ENCODE measurements at places on chromosomes 2 and 18.
A peak's percentile ranks its signal among the peaks of the same experiment; 100 is the strongest.

DNA sequence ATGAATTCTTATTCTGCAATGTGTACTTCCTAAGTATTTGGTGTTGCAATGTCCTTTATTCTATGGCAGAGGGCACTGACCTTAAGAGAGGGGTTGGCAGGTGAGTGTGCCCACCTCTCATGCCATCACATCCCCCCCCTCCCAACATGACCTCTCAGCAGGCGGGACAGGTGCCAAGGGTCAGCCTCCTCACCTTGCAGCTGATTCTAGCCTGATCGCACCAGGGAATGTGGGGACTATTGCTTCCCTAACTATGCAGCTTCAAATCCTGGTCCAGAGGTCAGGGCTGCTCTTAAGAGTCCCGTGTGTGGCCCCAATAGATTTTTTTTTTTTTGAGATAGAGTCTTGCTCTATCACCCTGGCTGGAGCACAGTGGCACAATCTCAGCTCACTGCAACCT lies 9.5 kb downstream of the HJURP start:
- no peak for DNase-seq

DNA sequence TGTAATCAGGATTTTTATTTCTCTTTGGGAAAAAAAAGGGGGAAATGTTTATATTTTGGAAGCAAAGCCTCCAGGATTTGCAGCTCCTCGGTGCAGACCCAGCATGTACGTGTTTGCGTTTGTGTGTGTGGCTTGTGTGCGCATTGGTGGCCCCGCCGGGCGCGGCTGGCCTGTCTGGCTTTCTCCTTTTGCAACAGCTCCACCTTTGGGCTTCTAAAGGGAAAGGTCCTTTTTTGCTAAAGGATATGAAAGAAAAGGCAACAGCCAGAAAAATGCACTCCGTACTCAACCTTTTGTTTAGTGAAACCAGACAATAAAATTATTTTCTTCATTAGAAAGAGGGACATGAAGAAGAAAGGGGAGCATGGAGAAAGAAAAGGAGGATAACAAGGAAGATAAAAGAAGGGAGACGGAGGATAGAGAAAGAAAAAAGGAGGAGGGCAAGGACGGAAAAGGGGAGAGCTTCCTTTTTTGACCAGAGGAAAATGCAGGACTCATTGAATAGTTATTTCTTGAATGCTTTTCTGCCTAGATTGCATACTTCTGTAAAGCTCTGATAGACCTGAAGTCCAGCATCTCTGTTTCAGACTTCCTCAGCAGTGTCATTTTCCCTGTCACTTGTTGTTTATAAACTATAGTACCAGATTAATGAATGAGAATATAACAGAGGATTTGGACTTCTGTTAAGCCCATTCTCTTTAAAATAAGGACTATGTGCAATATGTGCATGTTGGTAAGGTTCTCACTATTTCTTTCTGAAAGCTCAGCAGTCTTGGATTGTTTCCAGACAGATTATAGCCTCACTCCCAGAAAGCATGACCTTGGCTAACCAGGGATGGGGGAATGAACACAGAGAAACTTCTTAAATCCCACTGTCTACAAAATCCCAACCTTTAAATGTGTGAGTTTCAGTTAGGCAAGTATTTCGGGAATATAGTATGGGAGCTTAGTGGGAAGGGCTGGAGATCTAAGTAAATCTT lies 563.1 kb upstream of the PIK3C3 start:
- peak; percentile 51 for DNase-seq

- DNase-seq: no peak
These were observed 94.6 kb downstream of the LDLRAD4 start for GRCh38 chr18:13313006-13313686.

GRCh38 chr2:11556101-11556806 lies 22.4 kb downstream of the GREB1 start:
- no peak for DNase-seq

GRCh38 chr2:65691816-65692215 lies 259.4 kb upstream of the SPRED2 start:
- no peak for DNase-seq

- DNase-seq: no peak
These were observed 249.1 kb upstream of the SPRED2 start for GRCh38 chr2:65681503-65681902.

DNA sequence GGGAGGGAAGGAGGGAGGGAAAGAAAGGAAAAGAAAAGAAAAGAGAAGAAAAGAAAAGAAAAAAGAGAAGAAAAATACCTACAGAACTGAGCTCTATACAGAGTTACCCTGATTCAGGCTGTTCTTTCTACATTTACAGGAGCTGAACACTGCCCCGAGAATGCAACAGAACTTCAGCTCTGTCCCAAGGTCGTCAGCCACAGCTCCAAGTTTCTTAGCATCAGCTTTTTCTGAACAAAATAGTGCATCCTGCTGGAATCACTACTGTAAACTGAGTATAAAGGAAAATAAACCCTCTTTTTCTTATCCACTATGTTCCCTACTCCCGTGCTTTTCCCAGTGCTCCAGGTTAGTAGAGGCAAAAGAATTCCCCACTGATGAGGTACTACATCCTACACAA lies 4.7 kb upstream of the PPP4R1 start:
- DNase-seq: no peak

- DNase-seq: no peak
These were observed 72.8 kb downstream of the UPP2 start for GRCh38 chr2:158174495-158174894.

DNA sequence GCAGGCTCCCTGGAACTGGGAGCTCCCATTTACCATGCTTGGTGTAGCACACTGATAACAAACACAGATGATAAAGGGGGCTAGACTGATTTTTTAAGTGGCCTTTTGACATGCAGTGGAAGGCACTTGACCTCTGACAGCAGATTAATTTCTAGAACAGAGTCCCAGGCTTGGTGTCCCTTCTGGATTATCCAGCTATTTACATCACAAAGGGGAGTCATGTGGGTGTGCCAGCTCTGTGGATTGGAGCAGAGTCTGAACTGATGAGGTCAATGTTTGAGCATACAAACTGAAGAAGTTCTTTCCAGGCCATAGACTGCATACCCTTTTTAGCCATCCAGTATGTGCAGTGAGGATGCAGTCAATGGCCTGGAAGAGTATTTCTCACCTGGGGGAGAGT lies 31.5 kb upstream of the SIX2 start:
- DNase-seq: no peak

- DNase-seq: no peak
These were observed 121.1 kb upstream of the TEX51 start for GRCh38 chr2:126777620-126777978.

DNA sequence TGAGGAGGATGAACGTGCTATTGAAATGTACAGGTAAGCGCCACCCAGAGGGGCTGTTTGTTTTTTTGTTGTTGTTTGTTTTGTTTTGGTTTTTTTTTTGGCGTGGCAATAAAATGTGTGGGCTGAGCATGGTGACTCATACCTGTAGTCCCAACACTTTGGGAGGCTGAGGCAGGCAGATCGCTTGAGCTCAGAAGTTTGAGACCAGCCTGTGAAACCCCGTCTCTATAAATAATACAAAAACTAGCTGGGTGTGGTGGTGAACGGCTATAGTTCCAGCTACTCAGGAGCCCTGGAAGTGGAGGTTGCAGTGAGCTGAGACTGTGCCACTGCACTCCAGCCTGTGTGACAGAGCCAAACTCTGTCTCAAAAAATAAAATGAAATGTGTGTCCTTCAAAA lies 6.2 kb downstream of the PDCL3 start:
- no peak for DNase-seq

DNA sequence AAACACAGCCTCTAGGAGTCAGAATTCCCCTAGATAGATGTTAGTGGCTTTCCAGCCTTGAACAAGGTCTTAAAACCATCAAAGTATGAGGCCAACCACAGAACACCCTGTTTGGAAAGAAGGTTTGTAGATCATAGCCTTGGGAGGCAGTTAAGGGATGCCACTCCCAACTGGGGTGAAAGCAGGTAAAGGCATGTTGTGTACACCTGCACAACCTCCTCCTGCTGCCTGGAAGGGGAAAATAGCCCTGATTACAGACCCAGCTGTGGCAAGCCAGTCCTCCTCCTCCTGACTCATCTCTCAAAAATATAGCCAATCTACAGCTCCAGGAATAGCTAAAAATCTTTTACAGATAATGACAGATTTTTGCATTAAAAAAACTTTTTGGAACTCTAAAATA lies 108.1 kb downstream of the RBM43 start:
- no peak for DNase-seq

DNA sequence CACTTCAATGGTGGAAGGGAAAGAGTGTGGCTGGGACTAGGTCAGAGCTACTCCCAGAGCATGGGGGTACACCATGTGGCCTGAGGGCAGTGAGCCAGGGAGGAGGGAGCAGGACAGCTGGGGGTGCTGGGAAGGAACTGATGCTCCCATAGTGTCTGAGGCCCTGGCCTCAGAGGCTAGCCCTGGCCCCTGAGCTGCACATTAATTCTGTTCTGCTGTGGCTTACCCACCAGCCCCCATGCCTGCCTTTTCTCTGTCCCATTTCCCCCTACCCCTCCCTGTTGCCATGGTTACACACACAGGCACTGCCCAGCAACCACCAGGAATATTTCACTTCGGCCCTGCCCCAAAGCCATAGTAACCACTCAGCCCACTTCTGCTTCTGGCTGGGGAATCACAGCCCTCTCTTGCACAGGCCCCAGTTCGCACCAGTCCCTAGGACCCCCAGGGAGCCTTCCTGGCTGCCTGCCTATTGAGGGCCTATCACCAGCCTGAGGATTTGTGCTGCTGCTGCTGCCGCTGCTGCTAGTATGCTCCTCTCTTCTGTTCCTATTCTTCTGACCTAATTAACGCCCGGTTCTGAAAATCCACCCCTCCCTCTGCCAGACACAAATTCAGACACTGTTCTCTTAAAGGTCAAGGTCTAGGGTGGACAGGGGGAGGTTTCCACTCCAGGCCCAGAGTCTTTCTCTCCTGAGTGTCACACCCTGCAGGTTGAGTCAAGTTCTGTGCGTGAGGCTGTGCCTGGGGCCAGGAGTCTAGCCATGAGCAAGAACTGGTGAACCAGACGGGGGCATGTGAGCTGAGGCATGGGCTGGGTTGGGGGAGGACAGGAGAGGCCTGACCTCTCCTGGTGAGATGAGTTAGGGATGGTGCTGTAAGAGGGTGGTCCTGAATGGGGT lies 87.1 kb upstream of the MCFD2 start:
- peak; percentile 71 for DNase-seq

- DNase-seq: no peak
These were observed 6.2 kb downstream of the RHOB start for GRCh38 chr2:20453087-20453486.

GRCh38 chr2:169768262-169768995 lies 30.2 kb upstream of the SSB start:
- no peak for DNase-seq

GRCh38 chr2:230590333-230590732 lies 122.3 kb upstream of the CAB39 start:
- DNase-seq: no peak

Data from neuronal stem cell (in vitro differentiated cells).